ENCODE measurements at places on chromosomes 7 and 10. TPM values are rescaled to one million over a fixed set of nuclear protein-coding genes. Genes with fewer than 3 reads are reported as not detected.

Gene SYCE1
- 0.13 TPM for total RNA-seq

DNA sequence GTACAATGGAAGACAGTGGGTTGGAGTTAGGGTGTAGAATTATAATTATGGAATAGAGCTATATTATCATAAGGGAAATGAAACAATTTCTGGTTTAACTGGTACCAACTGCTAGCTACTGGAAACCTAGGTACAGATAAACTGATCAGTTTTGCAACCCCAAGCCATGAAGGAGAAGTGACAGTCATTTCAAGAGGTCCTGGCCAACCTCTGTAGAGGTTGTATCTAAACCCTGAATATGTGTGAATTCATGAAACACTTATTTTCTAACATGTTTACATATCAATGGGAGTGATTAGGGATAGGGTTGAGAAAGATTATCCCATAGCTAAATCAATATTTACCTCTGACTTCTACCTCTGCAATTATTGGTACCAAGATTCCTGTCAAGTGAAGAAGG lies 29.9 kb upstream of the CC2D2B start:
- no peak overlapping the region for H3K4me3 ChIP-seq
- DNase-seq: no peak
- no peak overlapping the region for H3K27ac ChIP-seq
- peaks cover 8% of the 10 kb centered on the region for H3K36me3 ChIP-seq
- H3K4me1 ChIP-seq: no peaks in the 10 kb centered on the region
- no peaks in the 10 kb centered on the region for H3K27me3 ChIP-seq

Gene MOGAT3
- total RNA-seq: not detected

DNA sequence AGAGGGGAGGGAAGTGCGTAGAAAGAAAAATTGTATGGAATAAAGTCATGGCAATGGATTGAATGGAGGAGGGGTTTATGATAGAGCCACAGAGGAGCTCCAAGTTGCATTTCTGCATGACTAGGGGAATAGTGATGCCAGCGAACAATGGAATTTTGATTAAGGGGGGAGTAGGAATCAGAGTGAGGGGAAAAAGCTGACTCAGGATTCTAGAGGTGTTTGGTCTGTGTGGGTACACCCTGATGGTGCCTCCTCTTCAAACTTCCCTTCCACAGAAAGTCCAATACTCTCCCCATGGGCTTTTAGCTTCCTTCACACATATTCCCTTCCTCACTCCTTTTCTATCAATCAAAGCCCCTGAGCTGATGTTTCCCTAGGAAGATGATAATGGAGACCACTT lies 1.8 kb upstream of the KEL start:
- H3K4me1 ChIP-seq: no peaks in the 10 kb centered on the region
- no peak for DNase-seq
- H3K27me3 ChIP-seq: no peaks in the 10 kb centered on the region
- H3K27ac ChIP-seq: no peak overlapping the region
- H3K36me3 ChIP-seq: no peaks in the 10 kb centered on the region
- no peak overlapping the region for H3K4me3 ChIP-seq

- no peak overlapping the region for H3K4me3 ChIP-seq
- H3K36me3 ChIP-seq: no peaks in the 10 kb centered on the region
- DNase-seq: no peak
- no peak overlapping the region for H3K27ac ChIP-seq
- H3K4me1 ChIP-seq: no peaks in the 10 kb centered on the region
Measured at GRCh38 chr7:79598351-79598750, 144.9 kb upstream of the MAGI2 start.

GRCh38 chr10:53088961-53089360 lies 316.4 kb upstream of the MBL2 start:
- no peak overlapping the region for H3K27ac ChIP-seq
- no peak for DNase-seq
- no peaks in the 10 kb centered on the region for H3K36me3 ChIP-seq
- H3K27me3 ChIP-seq: no peaks in the 10 kb centered on the region
- no peaks in the 10 kb centered on the region for H3K4me1 ChIP-seq

Gene NAT16
- not detected for total RNA-seq

DNA sequence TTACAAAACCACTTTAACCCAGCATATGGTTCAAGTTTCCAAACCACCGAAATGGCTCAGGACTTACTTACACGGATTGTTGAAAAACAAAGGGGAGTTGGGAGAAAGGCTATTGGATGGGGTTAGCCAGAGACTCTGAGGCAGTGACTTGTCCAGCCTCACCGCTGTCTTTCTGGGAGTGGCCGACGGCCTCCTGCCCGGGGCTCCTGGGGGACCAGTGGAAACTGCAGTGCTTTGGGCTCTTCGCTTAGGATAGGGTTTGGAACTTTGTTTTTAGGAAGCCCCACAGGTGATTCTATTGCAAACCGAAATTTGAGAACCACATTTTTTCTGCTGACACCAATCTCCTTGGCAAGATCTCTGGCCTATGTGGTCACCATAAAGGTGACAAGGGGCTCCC lies 38.1 kb upstream of the R3HCC1L start:
- no peak overlapping the region for H3K4me3 ChIP-seq
- no peak overlapping the region for H3K27ac ChIP-seq
- DNase-seq: no peak
- H3K36me3 ChIP-seq: no peaks in the 10 kb centered on the region

Gene FOXP2
- total RNA-seq: 10.0 TPM

Gene LAMB1
- total RNA-seq: 233 TPM

Measured in muscle of leg (tissue), 16 donors.